Omental fat pad (tissue), 4 donors: ENCODE measurements at places on chromosomes 1 and 21.

GRCh38 chr1:22132517-22133235 lies 10.2 kb downstream of the WNT4 start:
- no peak for DNase-seq

DNA sequence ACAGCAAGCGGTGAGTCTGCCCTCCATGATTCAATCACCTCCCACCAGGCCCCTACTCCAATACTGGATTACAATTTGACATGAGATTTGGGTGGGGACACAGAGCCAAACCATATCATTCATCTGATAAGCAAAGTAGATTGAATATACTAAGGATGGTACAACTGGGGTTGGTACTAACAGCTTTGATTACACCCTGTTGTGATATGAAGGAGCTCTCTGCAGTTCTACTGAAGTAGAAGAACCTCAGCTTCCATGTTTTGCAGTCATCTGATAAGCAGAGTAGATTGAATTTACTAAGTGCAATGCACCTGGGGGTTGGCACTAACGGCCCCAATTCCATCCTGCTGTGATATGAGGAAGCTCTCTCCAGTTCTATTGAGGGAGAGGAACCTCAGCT lies 31.1 kb downstream of the RWDD3 start:
- no peak for DNase-seq

GRCh38 chr1:110188035-110188618 lies 22.0 kb upstream of the KCNC4 start:
- DNase-seq = no peak

DNA sequence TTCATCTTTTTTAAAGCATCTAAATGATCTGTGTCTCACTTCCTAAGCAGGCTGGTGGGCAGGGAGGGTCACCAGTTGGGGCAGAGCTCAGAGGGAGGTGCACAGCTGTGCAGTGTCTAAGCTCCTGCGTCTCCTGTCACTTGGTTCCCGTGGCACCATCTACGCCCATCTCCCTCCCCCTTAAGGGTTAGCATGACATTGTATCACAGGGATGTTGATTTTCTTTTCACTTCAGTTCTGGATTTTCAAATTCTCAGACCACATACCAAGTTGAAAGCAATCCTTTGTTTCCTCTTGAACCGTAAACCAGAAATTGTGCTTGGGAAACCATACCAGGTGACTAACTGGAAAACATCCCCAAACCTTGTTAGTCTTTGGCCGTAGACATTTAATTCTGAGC lies 187.0 kb downstream of the KIF26B start:
- DNase-seq = no peak

DNA sequence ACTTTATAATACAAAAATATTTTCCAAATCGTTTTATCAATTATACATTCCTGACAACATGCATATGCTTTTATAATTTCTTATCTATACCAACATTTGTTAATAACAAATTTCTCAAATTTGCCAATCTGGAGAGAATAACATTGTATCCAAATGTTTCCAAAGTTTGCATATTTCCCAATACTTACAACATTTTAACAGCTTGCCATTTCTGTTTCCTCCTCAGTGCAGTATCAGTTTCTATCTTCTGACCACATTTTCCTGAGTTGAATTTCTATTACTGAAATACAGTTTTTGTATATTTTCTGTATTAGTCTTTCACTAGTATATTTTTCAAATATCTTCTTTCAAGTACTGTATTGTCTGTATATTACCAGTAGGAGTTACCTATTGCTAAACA lies 1594.3 kb downstream of the PLA2G4A start:
- no peak for DNase-seq

DNA sequence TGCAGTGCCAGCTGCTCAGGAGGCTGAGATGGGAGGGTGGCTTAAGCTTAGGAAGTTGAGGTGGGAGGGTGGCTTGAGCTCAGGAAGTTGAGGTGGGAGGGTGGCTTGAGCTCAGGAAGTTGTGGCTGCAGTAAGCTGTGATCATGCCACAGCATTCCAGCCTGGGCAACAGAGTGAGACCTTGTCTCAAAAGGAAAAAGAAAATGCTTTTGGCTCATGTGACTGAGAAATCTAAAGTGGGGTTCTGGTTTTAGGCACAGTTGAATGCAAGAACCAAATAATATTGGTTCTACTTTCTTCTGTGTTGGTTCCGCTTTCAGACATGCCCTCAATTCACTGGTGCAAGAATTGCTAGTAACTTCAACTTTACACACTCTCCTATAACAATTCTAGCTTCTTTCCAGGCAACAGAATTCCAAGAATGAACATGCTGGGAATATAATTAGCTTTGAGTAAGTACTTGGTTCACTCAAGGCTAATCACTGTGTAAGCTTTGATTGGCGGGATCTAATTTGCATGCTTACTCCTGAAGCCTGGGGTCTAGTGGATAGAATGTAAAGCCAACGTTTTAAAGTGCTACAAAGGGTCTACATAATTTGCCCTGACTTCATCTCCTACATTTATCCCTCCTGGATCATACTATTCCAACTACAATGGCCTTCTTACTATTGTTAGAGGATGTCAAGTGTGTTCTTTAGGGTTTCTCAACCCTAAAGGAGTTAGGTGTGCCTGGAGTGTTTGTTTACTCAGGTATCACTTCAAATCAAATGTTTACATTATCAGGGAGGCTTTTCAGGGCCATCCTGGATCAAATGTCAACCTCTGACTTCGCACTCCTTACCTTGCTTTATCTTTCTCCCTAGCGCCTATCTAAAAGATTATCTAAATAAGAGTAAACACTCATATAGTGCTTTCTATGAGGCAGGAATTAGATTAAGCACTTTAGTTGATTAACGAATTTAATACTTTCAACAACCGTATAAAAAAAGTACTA lies 115.1 kb downstream of the SLC16A1 start:
- DNase-seq = no peak

DNA sequence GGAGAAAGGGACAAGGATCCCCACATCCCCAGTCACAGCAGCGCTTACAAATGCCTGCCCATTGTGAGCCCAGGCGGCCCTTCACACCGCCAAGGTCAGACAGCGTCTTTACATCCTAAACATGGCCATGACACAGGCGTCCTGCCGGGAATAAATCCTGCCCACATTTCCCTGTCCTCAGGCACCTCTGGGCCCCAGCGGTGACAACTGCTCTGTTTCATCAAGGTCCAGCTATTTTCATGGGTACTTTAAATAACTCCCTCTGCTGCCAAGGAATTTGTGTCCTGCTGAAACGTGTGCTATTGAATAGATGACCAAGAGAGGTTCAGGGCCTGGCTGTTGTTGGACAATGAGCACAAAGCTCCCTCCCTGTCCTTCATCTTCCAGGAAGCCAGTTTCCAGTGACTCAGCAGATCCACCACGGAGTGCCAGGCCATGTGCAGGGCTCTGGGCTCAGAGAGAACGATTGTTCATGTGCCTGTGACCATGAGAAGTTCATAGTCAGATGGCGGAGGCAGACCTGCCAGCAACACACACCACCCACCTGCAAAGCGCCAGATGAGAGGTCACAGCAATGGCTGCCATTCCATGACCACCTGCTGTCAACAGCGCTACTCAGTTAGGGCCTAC lies 195.8 kb downstream of the MATN1 start:
- DNase-seq = no peak

- no peak for DNase-seq
These were observed 307.7 kb downstream of the USP25 start for GRCh38 chr21:16037421-16037955.

DNA sequence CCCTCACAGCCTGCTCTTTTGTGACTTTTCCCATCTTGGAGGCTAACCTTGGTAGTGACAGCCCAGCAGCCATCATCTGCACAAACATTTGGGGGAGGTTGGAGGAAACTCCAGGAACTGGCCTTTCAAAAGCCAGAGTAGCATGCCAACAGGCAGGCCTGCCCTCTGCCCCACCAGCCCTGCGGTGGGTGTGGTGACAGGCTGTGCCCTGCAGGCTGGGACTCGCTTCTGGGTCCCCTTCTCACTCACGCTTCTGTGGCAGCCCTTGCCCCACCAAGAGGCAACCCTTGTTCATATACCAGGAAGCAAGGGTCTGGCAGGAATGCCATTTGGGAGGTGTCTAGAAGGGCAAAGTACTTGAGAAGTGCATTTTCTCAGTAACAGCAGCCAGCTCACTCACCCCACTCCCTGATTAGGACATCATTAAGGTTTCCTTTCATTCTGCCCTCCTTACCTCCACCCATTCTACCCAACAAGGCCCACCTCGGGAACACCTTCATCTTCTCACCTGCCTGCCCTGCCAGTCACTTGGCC lies 20.8 kb upstream of the FAM3B start:
- DNase-seq = no peak

DNA sequence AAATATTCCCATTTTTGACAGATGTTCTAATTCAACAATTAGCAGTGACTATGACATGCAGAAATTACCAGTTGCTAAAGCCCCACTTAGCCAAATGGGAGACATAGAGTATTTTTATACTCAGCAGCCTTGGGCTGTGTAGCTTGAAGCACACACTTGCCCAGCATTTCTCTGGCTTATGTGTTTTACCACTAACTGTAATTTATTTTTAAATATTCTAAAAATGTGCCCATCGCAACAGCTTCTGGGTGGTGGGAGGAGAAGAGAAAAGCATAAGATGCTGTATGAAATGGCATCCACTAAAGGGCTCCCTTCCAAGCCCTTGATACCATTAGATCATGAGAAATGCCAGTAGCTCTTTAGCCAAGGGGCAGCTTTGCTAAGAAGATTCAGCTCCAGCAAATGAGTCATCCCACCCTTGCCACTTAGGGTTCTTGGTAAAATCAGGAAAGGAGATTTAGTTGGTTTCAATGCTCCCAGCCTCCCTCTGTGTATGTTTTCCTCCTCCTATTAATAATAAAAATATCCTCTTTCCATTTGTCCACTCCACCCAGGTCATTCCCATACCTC lies 462.7 kb upstream of the DEPDC1 start:
- no peak for DNase-seq

DNA sequence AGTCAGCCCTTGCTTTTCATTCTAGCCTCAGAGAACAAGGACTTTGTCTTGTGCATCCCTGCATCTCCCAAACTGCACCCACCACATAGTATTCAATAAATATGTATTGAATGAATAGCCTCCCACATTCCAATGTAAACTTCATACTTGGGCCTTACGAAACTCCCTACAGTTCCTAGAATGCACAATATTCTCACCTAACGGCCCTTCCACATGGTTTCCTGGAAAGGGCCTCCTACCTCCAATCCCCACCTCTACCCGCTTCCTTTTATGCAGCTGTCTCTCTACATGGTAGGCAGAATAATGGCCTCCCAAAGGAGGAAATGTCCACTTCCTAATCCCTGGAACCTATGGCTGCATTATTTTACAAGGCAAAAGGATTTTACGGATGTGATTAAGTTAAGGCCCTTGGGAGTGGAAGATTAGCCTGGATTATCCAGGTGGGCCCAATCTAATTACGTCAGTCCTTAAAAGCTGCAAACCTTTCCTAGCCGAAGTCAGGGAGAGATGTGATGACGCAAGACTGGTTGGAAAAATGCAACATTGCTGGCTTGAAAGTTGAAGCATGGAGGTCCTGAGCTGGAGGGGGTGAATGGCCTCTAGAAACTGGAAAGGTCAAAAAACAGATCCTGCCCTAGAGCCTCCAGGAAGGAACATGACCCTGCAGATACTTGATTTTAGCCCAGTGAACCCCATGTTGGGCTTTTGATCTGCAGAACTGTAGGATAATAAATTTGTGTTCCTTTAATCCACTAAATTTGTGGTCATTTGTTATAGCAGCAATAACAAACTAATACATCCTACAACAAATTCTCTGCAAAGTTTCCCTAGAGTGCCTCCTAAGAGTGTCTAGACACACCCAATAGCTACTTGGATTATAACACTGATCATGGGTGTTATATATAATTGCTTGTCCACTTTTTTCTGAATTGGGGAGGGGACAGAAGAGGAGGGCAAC lies 5.2 kb upstream of the PIK3C2B start:
- no peak for DNase-seq

GRCh38 chr1:117788014-117788413 lies 141.4 kb downstream of the GDAP2 start:
- no peak for DNase-seq

- DNase-seq = no peak
These were observed 320.2 kb downstream of the PDE4B start for GRCh38 chr1:66112744-66113400.

- DNase-seq = no peak
These were observed 408.6 kb downstream of the PRDM2 start for GRCh38 chr1:14108356-14109275.

DNA sequence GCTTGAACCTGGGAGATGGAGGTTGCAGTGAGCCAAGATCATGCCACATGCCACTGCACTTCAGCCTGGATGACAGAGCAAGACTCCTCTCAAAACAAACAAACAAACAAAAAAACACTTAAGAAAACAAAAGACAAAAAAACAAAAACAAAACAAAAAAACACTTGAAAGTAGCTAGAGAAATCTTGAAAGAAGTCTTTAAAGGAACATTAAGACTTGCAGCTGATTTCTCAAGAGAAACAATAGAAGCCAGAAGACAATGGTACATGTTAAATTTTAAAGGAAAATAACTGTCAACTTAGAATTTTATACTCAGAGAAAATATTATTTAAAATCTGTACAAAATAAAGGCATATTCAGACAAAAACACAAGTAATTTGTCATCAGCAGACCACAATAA lies 71.3 kb downstream of the HLX start:
- DNase-seq = no peak

DNA sequence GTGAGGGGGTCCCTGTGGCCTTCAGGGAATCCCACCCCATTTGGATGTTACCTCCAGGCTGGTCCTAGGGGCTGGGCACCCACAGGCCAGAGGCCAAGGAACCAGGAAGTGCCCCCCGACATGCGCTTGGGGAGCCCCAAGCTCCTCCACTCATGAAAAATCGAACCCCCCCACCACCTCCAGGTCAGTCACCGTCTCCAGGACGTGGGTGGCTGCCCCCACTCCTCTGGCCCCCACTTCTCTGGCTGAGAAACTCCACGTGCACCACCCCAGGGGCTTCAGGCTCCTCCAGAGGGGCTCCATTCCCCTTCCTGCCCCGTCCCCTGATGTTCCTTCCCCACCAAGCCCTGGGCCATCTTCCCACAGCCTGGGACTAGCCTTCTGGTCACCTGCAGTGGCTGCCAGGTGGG lies 30.5 kb upstream of the POFUT2 start:
- DNase-seq = no peak

DNA sequence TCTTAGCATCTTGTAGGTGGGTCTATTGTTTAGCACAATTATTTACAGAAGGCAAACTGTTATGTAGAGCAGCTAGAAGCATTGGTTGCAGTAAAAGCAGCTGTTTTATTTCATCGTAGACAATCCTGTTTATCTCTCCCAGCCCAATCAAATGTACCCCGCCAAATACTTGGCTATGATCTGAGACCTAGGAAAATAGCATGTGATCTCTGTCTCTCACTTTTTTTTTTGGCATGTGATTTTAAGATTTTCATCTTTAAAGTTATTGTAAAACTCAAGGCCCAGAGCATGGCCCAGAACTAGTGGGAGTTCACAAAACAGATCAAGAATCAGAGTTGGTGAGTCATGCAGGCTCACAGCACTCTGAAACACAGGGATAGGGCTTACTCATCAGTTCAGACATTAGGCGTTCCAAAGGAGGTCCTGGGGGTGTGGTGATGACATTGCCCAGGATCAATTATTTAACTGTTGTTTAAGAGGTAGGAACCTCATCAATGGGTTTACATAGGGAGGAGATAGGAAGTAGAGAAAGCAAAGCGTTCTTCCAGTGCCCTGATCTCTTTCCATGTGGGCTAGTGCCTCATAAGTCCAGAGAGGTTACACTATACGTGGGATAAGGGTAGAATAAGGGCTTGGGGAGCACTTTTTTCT lies 40.2 kb downstream of the TBX19 start:
- DNase-seq = no peak
